ENCODE measurements at places on chromosomes 7 and 10. TPM values are rescaled to one million over a fixed set of nuclear protein-coding genes. Genes with fewer than 3 reads are reported as not detected.

Gene CYP3A5
- total RNA-seq = not detected

Gene DNMBP
- total RNA-seq = 2.9 TPM

Gene PPRC1
- total RNA-seq = 68.6 TPM

Gene GPR146
- 8.5 TPM for total RNA-seq

Gene FAM171A1
- 4.2 TPM for total RNA-seq

Gene HOXA13
- total RNA-seq = not detected

DNA sequence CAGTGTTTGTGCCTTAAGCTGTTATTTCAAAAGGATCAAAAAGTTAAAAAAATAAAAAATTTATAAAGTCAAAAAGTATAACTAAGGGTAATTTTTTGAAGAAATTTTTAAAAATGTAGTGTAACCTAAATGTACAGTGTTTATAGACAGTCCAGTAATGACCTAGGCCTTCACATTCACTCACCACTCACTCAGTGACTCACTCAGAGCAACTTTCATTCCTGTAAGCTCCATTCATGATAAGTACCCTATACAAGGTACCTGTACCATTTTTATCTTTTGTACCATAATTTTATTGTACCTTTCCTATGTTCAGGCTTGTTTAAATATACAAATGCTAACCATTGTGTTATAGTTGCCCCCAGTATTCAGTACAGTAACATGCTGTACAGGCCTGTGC, 21.5 kb downstream of the DNAJC9 start:
- DNase-seq = no peak

GRCh38 chr10:48772059-48772458, 87.4 kb downstream of the WDFY4 start:
- DNase-seq = no peak

DNA sequence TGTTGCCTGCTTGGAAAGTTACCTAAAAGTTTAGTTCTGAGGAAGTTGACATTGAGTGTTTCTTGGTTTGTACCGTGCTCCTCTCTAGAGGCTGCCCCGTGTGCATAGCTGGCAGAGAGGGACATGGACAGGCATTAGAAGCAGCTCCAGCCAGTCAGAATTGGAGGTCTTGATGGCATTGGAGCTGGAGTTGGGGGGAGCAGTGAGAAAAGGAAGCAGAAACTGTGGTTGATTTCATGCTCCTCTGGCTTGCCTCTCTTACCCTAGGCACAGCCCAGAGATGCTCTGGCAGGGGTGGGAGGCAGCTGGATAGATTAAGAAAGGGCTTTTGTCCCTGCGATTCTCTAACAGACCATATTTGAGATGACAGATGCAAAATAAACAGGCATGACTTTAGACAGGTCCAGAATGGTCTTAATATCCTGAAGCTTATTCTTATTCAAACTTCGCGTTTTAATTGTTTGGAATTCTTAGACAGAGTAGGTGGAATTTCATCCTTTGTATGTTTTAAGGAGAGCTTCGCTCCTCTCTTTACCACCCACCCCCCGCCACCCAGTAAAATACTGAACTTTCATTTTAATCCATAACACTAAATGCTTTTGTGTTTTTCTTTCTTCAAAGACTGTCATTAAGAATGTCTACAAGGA, 73.5 kb upstream of the GLCCI1 start:
- DNase-seq = no peak

DNA sequence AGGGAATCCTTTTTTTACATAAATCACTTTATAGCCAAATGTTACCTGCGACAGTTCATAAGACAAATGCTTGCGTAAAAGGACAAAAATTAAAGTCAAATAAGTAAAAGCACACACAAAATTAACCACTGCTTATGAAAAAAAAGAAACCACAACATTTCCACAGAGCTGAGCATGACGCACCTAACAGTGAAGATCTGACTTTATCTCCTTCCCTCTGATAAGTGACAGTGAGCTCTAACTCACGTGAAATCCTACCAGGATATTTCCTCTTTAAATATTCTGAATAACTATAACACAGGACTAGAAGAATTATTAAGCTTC, 225.5 kb downstream of the SFMBT2 start:
- DNase-seq = no peak

GRCh38 chr10:71218046-71218650, 5.8 kb downstream of the UNC5B start:
- no peak for DNase-seq

DNA sequence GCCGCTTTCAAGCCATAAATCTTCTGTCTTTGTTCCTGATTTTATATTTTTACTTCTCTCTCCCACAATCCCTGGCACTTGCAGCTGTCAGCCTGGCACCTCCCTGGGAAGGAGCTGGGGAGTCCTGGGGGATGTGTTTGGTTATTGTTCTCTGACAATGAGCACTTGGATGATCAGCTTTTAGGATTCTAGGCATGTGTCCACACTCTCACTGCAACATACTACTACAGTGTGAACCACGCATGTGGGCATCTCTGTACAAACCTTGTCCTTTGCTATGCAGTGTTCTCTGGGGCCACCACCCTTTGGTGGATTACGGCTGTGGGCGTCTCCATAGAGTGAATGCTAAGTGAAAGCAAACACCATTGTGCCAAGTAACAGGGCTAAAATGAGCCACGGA, 168.4 kb upstream of the KMT2E start:
- no peak for DNase-seq

- DNase-seq = no peak
These were observed 50.9 kb downstream of the SEMA3D start for GRCh38 chr7:85135977-85136376.

DNA sequence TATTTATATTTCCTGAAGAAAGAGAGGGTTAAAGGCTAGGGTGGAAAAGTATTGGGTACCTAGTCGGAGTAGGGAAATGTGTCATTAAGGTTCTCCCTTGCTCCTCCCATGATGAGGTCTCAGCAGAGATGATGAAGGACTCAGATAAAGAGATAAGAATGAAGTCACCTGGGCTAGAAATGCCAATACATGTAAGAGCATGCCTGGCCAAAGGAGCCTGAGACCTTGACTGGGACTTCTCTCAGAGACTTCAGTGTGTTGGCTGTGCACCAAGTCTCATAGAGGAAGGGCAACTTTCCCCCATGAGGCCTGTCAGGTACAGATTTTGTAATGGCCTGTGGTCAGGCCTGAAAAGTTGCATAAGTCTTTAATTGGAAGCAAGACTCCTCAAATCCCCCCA, 361.0 kb upstream of the CDC14C start:
- no peak for DNase-seq

- DNase-seq = no peak
These were observed 78.5 kb downstream of the ETV1 start for GRCh38 chr7:13910805-13911551.

- DNase-seq = no peak
These were observed 34.2 kb downstream of the ACTA2 start for GRCh38 chr10:88918191-88918905.

DNA sequence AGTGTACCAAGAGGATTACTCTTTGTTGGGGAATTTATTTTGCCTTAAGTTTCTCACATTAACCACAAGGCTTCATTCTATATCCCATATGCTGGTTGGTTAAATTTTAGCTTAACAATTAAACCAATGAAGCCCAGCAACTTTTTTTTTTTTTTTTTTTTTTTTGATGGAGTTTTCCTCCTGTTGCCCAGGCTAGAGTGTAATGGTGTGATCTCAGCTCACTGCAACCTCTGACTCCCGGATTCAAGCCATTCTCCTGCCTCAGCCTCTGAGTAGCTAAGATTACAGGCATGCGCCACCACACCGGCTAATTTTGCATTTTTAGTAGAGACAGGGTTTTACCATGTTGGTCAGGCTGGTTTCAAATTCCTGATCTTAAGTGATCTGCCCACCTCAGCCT, 75.0 kb upstream of the MKX start:
- DNase-seq = no peak

GRCh38 chr10:97896756-97897358, 47.2 kb downstream of the GOLGA7B start:
- DNase-seq = no peak

DNA sequence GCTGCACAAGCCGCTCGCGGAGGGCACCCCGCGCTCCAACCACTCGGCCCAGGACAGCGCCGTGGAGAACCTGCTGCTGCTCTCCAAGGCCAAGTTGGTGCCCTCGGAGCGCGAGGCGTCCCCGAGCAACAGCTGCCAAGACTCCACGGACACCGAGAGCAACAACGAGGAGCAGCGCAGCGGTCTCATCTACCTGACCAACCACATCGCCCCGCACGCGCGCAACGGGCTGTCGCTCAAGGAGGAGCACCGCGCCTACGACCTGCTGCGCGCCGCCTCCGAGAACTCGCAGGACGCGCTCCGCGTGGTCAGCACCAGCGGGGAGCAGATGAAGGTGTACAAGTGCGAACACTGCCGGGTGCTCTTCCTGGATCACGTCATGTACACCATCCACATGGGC, 50.0 kb downstream of the FIGNL1 start:
- DNase-seq = no peak

DNA sequence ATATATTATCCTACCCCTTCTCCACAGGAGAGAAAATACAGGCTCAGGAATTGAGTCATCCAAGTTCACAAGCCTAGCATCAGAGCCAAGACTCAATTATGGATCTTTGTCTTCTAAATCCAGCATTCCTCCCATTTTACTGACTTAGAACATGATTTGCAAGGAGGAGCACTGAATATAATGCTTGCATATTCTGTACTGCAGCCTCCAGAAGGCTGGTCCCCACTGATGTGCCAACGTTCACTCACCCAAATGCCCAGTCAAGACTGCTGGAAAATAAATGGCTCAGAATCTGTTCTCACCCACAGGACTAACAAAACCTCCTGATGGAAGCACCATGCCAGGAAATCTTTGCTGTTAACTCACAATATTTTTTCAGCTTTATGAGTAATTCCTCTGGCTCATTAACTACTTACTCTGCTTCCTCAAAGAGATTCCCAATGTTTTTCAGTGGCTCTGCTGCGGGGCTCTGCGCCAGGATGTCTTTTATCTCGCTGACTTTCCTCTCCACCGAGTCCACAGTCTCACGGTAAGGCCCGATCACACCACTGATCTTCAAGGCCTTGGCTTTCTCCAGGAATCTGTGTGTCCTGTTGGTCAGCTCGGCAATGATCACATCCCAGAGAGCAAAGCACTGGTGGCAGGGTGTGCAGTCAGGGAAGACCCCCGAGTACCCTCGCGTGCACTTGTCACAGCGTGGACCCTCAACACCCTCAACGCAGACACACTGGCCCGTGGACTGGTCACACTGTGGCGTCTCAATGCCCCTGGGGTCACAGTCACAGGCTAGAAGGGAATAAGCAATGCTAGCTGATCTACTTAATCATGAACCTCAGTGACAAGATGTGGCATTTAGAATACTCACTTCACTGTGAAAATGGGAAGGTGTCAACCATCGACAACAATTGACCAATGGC, 48.8 kb downstream of the DLD start:
- DNase-seq = no peak

DNA sequence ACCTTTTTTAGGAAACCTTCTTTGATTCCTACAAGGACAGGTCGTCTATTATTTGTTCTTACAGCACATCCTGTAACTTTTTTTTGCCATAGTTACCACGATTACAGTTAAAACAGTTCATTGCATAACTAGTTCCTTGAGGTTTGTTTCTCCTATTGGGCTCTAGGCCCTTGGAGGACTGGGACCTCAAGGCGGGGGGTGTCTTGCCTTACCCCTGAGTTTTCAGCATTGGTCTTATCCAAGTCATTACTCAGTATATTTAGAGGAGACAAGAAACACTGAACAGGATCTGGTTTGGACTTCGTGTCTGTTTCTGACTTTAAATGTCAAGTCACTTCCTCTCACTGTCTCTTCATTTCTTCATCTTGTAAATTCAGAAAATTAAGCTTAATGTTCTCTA, 369.8 kb downstream of the SDK1 start:
- DNase-seq = peak; percentile 15

DNA sequence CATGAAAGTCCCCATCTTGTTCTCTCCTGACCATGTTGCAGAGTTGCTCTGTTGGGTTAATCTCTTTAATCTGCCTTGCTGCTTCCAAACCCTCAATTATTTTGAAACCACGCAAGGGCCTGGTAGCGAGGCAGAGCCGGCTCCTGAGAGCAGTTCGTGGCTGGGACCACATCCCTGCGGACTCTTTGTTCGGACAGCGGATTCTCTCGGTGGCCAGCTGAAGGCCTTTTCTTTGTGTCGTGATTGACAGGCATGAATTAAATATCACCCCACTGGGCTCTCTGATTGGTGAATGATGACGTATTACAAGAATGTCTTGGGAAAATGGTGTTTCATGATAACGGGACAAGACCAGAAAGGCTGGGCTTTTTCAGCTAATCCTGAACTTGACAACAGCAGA, 66.9 kb upstream of the ARHGAP21 start:
- no peak for DNase-seq

DNA sequence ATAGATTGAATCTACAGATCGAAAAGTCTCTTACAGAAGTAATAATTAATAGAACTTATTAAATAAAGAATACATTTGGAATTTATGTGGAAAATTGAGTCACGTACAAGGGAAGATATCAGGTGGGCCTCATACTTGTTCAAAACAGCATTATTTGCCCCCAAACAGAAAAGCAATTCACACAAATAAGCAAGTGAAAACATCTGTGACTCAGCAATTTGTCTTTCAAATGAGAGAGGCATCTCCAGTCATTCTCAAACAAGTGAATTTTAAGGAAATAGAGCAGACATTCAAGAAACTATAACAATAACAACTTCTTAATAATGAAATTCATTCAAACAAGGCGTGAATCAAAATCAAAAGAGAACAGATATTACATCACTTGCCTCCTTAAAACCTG, 50.1 kb downstream of the SEMA3A start:
- no peak for DNase-seq

DNA sequence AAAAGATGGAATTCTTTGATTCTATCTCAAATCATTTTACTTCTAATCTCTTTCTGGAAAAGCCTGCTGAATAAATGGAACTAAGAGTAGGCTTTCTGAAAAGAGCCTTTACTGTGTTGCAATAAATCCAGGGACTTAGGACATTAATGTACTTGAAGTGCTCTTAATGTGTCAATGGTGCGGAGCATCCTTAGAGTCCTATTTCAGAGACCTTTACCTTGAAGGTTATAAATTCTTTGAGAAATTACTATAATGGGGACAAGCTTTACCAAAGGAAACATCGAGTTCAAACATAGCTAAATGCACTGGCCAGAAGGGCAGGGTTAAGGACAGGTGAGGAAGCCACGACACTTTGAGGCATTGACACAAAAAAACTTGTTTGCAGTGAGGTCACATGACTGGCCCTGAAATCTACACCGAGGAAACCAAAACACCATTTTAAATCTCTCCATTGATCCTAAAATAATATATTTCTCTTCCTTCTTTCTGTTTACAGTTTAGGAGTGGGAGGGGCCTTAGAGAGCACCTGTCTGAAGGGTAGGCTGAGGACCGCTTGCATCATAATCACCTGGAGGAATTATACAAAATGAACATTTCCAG, 48.1 kb upstream of the EXOC6 start:
- no peak for DNase-seq
